ENCODE measurements at places on chromosomes 1 and 21.
A peak's percentile ranks its signal among the peaks of the same experiment; 100 is the strongest.

DNA sequence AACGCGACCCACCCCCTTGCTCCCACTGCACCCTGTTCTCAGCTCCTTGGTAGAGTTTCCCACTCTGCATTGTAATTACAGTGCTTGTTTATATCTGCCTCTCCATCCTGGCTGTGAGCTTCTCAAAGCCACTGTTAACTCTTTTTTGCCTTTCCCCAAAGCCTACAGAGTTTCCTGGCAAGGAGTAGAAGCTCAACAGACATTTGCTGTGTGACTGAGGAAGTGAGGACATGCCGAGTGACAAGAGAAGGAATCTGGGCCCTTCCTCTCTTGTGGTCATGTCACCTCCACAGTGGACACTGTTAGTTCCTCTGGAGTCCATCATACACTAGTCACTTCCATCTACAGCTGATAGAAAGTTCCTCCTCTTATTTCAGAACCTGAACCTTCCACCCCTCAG, 6.1 kb upstream of the IGSF8 start:
- peaks cover 54% of the 10 kb centered on the region for H3K4me1 ChIP-seq
- H3K27me3 ChIP-seq: no peaks in the 10 kb centered on the region
- H3K27ac ChIP-seq: peak overlapping the region; percentile 52
- DNase-seq: peak; percentile 75

DNA sequence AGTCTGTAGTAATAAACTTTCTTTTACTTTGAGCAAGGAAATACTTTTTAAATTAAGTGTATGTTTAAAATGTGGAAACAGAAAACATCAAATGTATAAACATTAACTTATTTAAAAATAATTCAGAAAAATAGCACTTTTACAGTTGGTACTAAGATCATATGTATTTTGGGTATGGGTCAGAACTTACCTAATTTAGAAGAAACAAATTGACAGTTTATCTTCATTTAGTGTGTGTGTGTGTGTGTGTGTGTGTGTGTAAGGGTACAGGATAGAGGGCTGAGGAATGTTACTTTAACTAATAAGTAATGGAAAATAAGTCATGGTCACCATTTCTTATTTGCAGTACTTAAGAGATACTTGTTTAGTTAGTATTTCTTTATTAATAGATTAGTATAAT, 3.3 kb downstream of the MAN1A2 start:
- peaks cover 51% of the 10 kb centered on the region for H3K4me1 ChIP-seq
- peak overlapping the region; percentile 7 for H3K4me3 ChIP-seq
- no peak overlapping the region for H3K27ac ChIP-seq
- no peak for DNase-seq
- H3K36me3 ChIP-seq: no peaks in the 10 kb centered on the region

- no peak for DNase-seq
- H3K36me3 ChIP-seq: no peaks in the 10 kb centered on the region
- H3K4me3 ChIP-seq: no peak overlapping the region
- H3K27me3 ChIP-seq: no peaks in the 10 kb centered on the region
- no peak overlapping the region for H3K27ac ChIP-seq
Measured at GRCh38 chr1:16020325-16020724, 1.5 kb upstream of the CLCNKA start.

GRCh38 chr1:179195376-179195775, 34.1 kb downstream of the ABL2 start:
- no peak overlapping the region for H3K4me3 ChIP-seq
- H3K27me3 ChIP-seq: no peaks in the 10 kb centered on the region
- peak overlapping the region; percentile 23 for H3K27ac ChIP-seq

GRCh38 chr21:41923186-41923585, 30.6 kb downstream of the C2CD2 start:
- peaks cover 9% of the 10 kb centered on the region for H3K36me3 ChIP-seq
- H3K27ac ChIP-seq: no peak overlapping the region
- no peak for DNase-seq
- H3K4me3 ChIP-seq: no peak overlapping the region

- no peaks in the 10 kb centered on the region for H3K36me3 ChIP-seq
- no peak overlapping the region for H3K4me3 ChIP-seq
- peaks cover 85% of the 10 kb centered on the region for H3K27me3 ChIP-seq
- no peak for DNase-seq
- no peak overlapping the region for H3K27ac ChIP-seq
Measured at GRCh38 chr1:202656057-202656456, 54.2 kb downstream of the SYT2 start.

DNA sequence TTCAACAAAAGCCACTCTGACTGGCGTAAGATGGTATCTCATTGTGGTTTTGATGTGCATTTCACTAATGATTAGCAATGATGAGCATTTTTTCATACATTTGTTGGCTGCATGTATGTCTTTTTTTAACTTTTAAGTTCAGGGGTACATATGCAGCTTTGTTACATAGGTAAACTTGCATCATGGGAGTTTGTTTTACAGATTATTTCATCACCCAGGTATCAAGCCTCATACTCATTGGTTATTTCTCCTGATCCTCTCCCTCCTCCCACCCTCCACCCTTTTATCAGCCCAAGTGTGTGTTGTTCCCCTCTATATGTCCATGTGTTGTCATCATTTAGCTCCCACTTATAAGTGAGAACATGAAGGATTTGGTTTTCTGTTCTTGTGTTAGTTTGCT, 154.1 kb upstream of the POGK start:
- H3K4me3 ChIP-seq: no peak overlapping the region
- H3K36me3 ChIP-seq: no peaks in the 10 kb centered on the region
- no peaks in the 10 kb centered on the region for H3K27me3 ChIP-seq
- no peak overlapping the region for H3K27ac ChIP-seq
- H3K4me1 ChIP-seq: no peaks in the 10 kb centered on the region
- no peak for DNase-seq

GRCh38 chr1:111199329-111199728, 1.1 kb downstream of the DENND2D start:
- H3K27me3 ChIP-seq: no peaks in the 10 kb centered on the region
- H3K27ac ChIP-seq: peak overlapping the region; percentile 97
- H3K36me3 ChIP-seq: peaks cover 16% of the 10 kb centered on the region
- peaks cover 88% of the 10 kb centered on the region for H3K4me1 ChIP-seq

DNA sequence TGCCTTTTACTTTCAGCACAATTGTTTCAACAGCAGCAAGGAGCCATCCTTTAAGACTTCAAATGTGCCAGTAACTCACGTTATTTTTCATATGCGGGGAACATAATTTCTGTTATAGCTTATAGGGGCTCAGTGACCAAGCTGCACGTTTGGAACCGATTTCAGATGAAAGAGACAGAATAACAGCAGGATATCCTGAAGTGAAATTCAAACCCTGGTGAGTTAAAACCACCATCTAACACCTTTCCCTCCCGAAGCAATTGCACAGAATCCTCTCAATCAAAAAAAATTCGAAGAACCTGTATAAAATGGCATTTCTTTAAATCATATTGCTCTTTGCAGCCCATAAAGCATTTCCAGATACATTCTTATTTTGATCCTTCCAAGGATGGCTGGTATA, 6.9 kb downstream of the SMYD2 start:
- DNase-seq: no peak
- peaks cover 19% of the 10 kb centered on the region for H3K4me1 ChIP-seq
- no peak overlapping the region for H3K4me3 ChIP-seq
- no peaks in the 10 kb centered on the region for H3K27me3 ChIP-seq

DNA sequence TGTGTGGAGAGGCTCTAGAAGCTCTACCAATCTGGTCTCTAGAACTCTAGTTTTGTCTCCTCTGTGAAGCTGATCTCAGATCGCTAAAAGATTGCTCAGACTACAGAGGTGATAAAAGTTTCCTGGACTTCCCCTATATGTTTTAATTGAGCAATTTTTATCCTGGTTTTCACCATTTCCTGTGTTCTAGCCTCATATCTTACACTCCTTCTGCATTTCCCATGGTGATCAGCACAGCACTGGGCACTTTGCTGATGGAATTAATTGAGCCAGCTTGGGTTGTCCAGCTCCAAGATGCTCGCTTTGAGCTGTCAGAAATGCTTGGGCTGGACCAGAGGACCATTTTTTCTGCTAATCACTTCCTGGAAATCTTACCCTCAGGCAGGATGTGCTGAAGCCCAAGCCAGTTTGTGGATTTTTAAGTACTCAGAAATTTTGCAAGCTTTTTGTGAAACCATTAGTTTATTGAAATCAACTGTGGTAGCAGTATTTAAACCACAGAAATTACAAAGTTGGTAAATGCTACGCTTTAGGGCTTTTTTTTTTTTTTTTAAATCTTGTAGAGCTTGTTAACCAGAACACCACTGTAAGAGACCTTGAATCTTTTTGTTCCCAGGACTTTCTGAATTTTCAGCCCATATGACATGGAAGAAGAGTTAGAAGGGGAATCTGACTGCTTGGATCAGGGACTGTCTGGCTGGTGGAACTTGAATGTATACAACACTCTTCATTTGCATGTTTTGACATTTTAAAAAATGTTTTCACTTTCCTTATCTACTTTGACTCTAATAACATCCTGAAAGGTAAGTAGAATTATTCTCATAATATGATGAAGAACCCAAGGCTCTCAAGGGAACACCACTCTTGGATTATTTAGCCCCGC, 28.4 kb downstream of the CD48 start:
- H3K4me1 ChIP-seq: peaks cover 51% of the 10 kb centered on the region
- no peaks in the 10 kb centered on the region for H3K27me3 ChIP-seq
- peak; percentile 81 for DNase-seq

DNA sequence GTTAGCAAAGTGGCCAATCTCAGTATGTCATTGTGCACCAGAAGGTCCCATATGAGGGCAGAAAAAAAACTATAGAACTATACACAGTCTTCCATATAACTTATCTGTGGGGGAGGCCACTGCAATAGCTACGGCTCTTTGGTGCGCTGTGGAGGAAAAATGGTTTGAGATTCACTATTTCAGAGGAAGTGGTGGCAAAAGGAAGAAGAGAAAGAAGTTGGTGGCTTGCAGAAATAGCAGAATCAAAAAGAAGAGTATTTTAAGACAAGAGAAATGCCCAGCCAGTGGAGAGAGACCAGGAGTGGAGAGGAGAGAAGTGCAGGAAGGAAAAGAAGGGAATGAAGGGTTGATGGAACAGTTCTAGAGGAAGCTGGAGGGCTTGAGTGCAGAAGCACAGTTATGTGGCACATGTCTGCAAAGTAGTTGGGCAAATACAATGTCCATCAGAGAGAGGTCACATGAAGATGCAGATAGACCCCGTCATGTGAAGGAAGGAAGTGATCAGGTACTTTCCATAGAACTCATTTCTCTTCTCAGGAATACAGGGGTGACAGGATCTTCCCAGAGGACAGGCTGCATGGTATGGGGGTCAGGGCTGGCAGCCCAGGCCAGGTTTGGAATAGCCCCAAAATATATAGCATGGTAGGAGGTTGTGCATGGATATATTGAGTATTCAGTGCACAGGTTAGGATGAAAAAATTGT, 64.6 kb downstream of the RUNX1 start:
- H3K4me1 ChIP-seq: peaks cover 27% of the 10 kb centered on the region
- H3K27me3 ChIP-seq: no peaks in the 10 kb centered on the region
- peaks cover 6% of the 10 kb centered on the region for H3K36me3 ChIP-seq

GRCh38 chr1:24860841-24861240, 69.2 kb downstream of the RUNX3 start:
- H3K4me1 ChIP-seq: peaks cover 17% of the 10 kb centered on the region
- no peak overlapping the region for H3K27ac ChIP-seq
- no peaks in the 10 kb centered on the region for H3K36me3 ChIP-seq
- H3K27me3 ChIP-seq: peaks cover 11% of the 10 kb centered on the region

GRCh38 chr1:8205771-8206170, 112.1 kb upstream of the SLC45A1 start:
- DNase-seq: no peak
- no peak overlapping the region for H3K4me3 ChIP-seq
- no peak overlapping the region for H3K27ac ChIP-seq
- no peaks in the 10 kb centered on the region for H3K27me3 ChIP-seq

DNA sequence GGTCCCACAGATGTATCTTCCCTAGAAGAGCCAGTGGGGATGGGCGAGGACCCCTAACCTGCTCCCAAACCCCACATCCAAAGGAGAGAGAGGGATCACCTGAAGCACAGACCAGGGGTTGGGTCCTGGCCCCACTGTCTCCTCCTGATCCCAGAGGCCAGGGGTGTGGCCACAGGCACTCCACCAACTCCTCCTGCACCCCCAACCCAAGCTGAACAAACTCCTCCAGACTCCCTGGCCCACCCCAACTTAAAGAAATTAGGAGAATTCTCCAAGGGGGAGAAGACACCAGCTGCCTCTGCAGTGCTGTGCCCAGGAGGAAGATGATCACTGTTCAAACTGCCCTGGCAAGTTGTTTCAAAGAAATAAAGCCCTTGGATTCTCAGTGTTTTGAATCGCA, 4.5 kb upstream of the PRAMEF12 start:
- no peaks in the 10 kb centered on the region for H3K36me3 ChIP-seq
- no peaks in the 10 kb centered on the region for H3K27me3 ChIP-seq
- H3K27ac ChIP-seq: no peak overlapping the region
- H3K4me3 ChIP-seq: no peak overlapping the region
- DNase-seq: no peak
- no peaks in the 10 kb centered on the region for H3K4me1 ChIP-seq

DNA sequence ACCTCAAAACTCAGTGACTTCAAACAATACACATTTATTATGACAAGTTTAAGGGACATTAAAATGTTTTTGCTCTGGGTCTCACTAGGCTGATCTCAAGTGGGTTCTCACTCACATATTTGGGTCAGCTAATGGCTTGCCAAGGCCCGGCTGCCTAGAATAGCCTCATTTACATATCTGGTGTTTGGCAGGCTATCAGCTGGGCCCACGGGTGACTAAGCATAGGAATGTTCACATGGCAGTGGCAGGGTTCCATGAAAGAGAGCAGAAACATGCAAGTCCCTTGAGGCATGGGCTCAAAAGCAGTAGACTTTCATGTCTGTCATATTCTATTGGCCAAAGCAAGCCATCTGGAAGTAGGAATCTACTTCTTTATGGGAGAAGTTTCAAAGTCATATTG, 492.6 kb downstream of the KCNT2 start:
- H3K4me1 ChIP-seq: no peaks in the 10 kb centered on the region
- no peaks in the 10 kb centered on the region for H3K36me3 ChIP-seq
- H3K4me3 ChIP-seq: no peak overlapping the region

DNA sequence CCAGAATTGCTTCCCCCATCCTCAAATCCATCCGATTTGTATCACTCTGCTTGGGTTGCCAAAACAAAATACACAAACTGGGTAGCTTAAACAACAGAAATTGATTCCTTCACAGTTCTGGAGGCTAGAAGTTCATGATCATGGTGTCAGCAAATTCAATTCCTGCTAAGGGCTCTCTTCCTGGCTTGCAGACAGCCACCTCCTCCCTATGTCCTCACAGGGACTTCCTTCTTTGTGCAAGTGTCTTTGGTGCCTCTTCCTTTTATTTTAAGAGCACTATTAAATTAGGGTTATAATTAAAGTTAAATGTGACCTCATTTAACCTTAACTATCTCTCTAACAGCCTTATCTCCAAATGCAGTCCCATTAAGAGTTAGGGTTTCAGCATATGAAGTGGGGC, 112.8 kb downstream of the PLPP3 start:
- H3K4me3 ChIP-seq: no peak overlapping the region
- H3K27ac ChIP-seq: peak overlapping the region; percentile 18
- H3K36me3 ChIP-seq: no peaks in the 10 kb centered on the region
- peak; percentile 46 for DNase-seq
- no peaks in the 10 kb centered on the region for H3K27me3 ChIP-seq

GRCh38 chr1:76494807-76495206, 372.5 kb upstream of the ST6GALNAC5 start:
- no peaks in the 10 kb centered on the region for H3K36me3 ChIP-seq
- no peak overlapping the region for H3K27ac ChIP-seq
- H3K4me1 ChIP-seq: no peaks in the 10 kb centered on the region
- H3K4me3 ChIP-seq: no peak overlapping the region
- no peaks in the 10 kb centered on the region for H3K27me3 ChIP-seq
- DNase-seq: no peak

All from CD14-positive monocyte (primary cell).